ENCODE measurements at places on chromosomes 5 and 9.

GRCh38 chr9:19828576-19829109, 39.8 kb upstream of the SLC24A2 start:
- no peaks in the 10 kb centered on the region for H3K27me3 ChIP-seq
- no peak for DNase-seq
- no peak overlapping the region for H3K27ac ChIP-seq
- no peaks in the 10 kb centered on the region for H3K36me3 ChIP-seq
- no peak overlapping the region for H3K4me3 ChIP-seq
- H3K4me1 ChIP-seq: no peaks in the 10 kb centered on the region

GRCh38 chr5:108079753-108080152, 302.1 kb downstream of the FBXL17 start:
- no peaks in the 10 kb centered on the region for H3K4me1 ChIP-seq
- no peak overlapping the region for H3K4me3 ChIP-seq
- no peaks in the 10 kb centered on the region for H3K36me3 ChIP-seq

- no peaks in the 10 kb centered on the region for H3K36me3 ChIP-seq
- H3K27ac ChIP-seq: peak overlapping the region; percentile 59
- peaks cover 8% of the 10 kb centered on the region for H3K4me1 ChIP-seq
- H3K27me3 ChIP-seq: no peaks in the 10 kb centered on the region
Measured at GRCh38 chr9:87498046-87498810, 561 bp downstream of the DAPK1 start.

- no peak for DNase-seq
- no peaks in the 10 kb centered on the region for H3K27me3 ChIP-seq
- no peaks in the 10 kb centered on the region for H3K36me3 ChIP-seq
- no peaks in the 10 kb centered on the region for H3K4me1 ChIP-seq
Measured at GRCh38 chr5:67976891-67977601, 238.5 kb upstream of the PIK3R1 start.

GRCh38 chr9:87184956-87185642, 237.8 kb upstream of the GAS1 start:
- no peak for DNase-seq
- H3K4me1 ChIP-seq: no peaks in the 10 kb centered on the region
- H3K27me3 ChIP-seq: no peaks in the 10 kb centered on the region
- H3K36me3 ChIP-seq: no peaks in the 10 kb centered on the region

GRCh38 chr5:176837707-176838115, 27.4 kb downstream of the UNC5A start:
- no peaks in the 10 kb centered on the region for H3K36me3 ChIP-seq
- H3K27ac ChIP-seq: no peak overlapping the region
- no peaks in the 10 kb centered on the region for H3K4me1 ChIP-seq
- DNase-seq: peak; percentile 59
- H3K4me3 ChIP-seq: no peak overlapping the region
- no peaks in the 10 kb centered on the region for H3K27me3 ChIP-seq

GRCh38 chr9:33924978-33925797, 108.2 kb downstream of the UBE2R2 start:
- DNase-seq: no peak
- H3K27me3 ChIP-seq: no peaks in the 10 kb centered on the region
- H3K36me3 ChIP-seq: no peaks in the 10 kb centered on the region
- no peak overlapping the region for H3K4me3 ChIP-seq
